Hepatocyte (in vitro differentiated cells): ENCODE measurements at places on chromosomes 12 and 14. TPM values are rescaled to one million over a fixed set of nuclear protein-coding genes. Genes with fewer than 3 reads are reported as not detected.

TMTC1 gene
- total RNA-seq = 13.1 and 14.0 TPM in 2 replicates

CACNA1C gene
- total RNA-seq = 3.8 and 4.0 TPM in 2 replicates

TESPA1 gene
- total RNA-seq = not detected in 2 replicates

CCDC197 gene
- not detected in 2 replicates for total RNA-seq

SLC38A4 gene
- total RNA-seq = 34.7 and 37.3 TPM in 2 replicates

LHX5 gene
- total RNA-seq = 0.04 and 0.10 TPM in 2 replicates

KRT2 gene
- not detected in 2 replicates for total RNA-seq
